ENCODE measurements at places on chromosomes 12 and 14. TPM values are rescaled to one million over a fixed set of nuclear protein-coding genes. Genes with fewer than 3 reads are reported as not detected.

CPNE6 gene
- total RNA-seq = not detected

DNA sequence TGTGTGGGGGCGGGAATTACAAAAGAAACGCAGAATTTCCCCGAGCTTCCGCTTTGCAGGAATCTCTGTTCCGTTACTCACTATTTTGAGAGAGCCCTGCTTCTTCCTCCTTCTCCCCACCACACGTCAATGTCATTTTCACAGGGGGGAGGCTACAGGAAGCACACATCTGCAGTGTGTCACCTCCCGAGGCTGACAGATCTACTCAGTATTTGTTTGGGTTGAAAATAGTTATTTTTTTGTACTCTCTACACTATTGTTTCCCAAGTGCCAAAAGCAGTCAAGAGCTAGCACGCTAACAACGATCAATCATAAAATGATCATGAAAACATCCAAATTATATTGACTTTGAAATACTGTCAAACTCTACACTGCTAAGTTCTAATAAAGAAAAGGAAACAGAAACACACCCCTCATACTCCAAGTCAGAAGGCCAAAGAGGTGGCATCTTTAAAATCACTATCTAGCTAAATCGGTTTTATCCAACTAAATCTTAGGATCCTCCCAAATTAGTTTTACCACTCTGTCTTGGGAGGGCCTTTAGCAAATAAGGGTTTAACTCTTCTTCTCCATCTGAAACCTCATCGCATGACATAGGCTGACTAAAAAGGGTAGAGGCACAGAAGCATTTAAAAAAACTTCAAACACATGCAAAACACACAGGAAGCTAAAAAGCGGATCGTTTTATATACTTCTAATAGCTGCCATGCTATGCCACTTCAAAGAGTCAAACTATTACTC is 51.8 kb downstream of the FOXN3 start:
- no peak for DNase-seq

GRCh38 chr14:33463731-33464130 is 487.1 kb downstream of the EGLN3 start:
- no peak for DNase-seq

DNA sequence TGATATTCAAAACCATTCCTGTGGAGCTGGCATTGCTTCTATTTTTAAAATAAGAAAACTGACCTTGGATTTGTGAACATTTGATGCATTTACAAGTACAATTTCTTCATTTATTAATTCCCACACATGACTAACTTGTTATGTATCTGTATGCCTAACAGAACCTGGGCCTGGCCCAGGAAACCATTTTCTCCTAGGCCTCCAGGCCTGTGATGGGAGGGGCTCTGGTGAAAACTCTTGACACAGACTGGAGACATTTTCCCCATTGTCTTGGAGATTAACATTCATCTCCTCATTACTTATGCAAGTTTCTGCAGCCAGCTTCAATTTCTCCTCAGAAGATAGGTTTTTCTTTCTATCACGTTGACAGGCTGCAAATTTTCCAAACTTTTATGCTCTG is 42.0 kb downstream of the GLIPR1L2 start:
- DNase-seq = no peak

Measured in PC-3 (cell line).